ENCODE measurements at places on chromosomes 16 and 17.

DNA sequence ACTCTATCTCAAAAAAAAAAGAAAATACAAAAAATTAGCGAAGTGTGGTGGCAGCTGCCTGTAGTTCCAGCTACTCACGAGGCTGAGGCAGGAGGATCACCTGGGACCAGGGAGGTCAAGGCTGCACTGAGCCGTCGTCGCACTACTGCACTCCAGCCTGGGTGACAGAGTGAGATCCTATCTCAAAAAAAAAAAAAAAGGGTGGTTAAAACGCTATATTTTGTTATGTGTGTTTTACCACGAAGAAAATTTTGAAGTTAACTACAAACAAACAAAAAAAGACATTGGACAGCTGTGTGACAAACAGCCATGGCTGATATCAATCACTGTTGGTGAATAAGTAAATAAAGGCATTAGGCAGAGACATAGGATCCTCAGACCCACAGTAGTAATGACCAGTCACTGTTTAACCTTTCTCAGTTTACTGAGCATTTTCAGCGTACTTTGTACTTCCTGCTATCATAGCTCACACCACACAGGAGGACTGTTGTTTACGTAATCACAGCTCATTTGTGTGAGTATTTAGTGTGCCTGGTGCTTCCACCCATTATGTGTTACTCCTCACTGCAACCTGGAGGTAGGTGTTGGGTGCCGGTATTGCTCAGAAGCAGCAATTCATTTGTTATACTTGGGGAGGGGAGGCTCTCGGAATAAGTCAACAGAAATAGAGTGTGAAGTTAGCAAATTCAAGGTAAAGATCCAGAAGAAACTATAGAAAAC lies 55.4 kb downstream of the COPRS start:
- no peak for DNase-seq

DNA sequence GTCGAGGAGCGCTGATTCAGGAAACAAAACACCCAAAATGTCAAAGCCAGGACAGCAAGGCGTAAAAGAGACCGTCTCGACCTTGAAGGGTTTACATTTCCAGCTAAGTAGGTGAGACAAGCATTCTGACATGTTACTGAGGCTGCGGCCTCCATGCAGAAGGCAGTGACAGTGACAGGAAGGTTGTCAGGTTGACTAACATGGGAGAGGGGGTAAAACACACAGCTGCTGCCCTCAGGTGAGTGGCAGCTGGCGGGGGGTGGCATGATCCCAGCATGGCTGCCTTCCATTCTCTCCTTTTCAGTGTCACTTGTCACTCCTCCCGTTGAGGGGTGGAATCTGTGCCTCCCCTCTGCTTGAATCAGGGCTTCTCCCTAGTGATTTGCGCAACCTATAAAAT lies 31.9 kb upstream of the CRHR1 start:
- no peak for DNase-seq

- DNase-seq: no peak
Measured at GRCh38 chr17:2197271-2197670, 106.3 kb downstream of the SMG6 start.

GRCh38 chr16:59543641-59544040 lies 809.5 kb upstream of the GOT2 start:
- no peak for DNase-seq

- DNase-seq: peak; percentile 41
Measured at GRCh38 chr16:85528528-85529387, 84.4 kb upstream of the GSE1 start.

- peak; percentile 48 for DNase-seq
Measured at GRCh38 chr16:56610609-56611111, 2.3 kb downstream of the MT2A start.
